ENCODE measurements at places on chromosomes 1 and 21. TPM values are rescaled to one million over a fixed set of nuclear protein-coding genes. Genes with fewer than 3 reads are reported as not detected.

DNA sequence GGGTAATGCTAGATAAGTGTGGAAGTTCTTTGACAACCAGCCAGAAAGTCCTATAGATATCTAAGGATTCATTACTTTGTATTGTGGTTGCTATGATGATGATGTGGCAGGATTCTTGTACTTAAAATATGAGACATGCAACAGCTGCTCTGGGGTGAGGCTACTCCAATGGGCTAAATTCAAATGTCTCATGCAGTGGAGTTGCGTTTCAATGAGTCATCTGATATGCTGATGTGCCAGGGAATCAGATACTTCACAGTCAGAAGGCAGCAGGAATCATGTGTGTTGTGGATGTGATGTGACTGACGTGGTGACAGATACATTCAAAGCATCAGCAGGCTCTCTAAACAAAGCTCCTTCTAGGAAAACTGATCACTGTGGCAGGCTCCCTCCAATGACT lies 66.5 kb downstream of the TSEN15 start:
- no peak for DNase-seq

Gene GPX7
- total RNA-seq, result 9.6 TPM

Gene LCE2A
- not detected for total RNA-seq

DNA sequence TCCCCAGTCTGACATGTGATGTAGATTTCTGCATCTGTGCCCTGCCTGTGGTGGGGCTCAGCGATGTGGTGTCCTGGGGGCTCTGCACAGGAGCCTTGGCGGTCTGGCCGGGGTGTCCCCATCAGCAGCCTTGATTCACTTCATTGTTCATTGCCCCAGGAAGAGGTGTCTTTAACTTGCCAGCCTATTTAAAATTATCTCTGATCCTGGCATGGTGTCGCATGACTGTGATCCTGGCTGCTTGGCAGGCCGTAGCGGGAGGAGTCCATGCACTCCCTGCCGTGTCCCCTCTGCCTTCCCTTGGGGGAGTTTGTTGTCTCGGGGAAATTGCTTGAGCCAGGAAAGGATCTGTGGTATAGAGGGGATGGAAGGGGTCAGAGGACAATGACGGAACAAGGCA lies 59.9 kb downstream of the TRIM11 start:
- no peak for DNase-seq

Gene NR5A2
- total RNA-seq, result 2.1 TPM

DNA sequence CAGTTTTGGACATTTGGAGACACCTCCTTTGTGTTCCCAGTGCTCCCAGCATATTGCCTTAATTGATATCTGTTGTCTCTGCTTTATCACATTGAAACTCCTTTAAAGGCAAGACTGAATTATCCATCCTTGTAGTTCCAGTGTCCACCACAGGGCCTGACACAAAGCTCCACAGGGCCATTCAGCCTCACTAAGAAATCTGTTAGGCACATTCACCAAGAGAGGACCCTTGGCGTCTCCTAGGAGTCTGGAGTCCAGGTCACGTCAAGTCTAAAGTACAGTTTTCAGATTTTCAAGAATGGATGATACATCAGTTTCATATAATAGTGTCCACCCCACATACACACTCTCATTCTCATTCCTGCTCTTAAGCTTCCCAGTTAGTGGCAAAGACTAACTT lies 4.8 kb downstream of the ACP6 start:
- DNase-seq, result no peak

Gene AMIGO1
- total RNA-seq, result 9.3 TPM

- no peak for DNase-seq
Observed at GRCh38 chr1:73026114-73026513, 743.8 kb upstream of the NEGR1 start.

- no peak for DNase-seq
Observed at GRCh38 chr1:21278860-21279845, 11.1 kb downstream of the ECE1 start.

Gene ATP1A2
- 10.2 TPM for total RNA-seq

- no peak for DNase-seq
Observed at GRCh38 chr1:33228935-33229487, 27.3 kb upstream of the ZNF362 start.

Gene RNF207
- total RNA-seq, result 46.9 TPM

DNA sequence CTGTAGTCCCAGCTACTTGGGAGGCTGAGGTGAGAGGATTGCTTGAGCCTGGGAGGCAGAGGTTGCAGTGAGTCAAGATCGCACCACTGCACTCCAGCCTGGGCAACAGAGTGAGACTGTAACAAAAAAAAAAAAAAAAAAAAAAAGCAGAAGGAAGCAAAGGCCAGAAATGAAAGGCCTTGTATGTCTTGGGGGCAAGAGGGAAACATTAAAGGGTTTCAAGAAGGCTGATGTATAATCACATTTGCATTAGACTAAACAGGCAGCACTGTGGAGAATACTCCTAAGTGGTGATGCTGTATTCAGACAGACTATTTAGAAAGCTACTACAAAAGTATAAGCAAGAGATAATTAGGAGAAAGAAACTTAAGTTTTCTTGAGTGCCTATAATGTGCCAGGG lies 10.4 kb downstream of the ANP32E start:
- DNase-seq, result no peak

Gene GREM2
- 0.76 TPM for total RNA-seq

DNA sequence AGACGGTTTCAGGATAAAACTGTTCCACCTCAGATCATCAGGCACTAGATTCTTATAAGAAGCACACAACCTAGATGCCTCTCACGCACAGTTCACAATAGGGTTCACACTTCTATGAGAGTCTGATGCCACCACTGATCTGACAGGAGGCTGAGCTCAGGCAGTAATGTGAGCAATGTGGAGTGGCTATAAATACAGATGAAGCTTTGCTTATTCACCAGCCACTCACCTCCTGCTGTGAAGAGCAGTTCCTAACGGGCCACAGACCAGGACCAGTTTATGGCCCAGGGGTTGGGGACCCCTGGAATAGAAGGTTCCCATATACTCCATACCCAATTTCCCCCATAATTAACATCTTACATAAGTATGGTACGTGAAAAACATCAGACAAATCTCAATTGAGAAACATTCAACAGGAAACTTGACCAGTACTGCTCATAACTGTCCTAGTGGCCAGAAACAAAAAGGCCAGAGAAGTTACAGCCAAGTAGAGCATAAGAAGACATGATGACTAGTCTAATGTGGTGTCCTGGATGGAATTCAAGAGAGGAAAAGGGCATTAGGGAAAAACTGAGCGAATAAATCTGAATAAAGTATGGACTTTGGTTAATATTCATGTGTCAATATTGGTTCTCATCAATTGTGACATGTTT lies 24.7 kb upstream of the IGSF5 start:
- no peak for DNase-seq

Gene DOP1B
- total RNA-seq, result 17.0 TPM

- peak; percentile 83 for DNase-seq
Observed at GRCh38 chr1:19468397-19468956, 16.9 kb downstream of the CAPZB start.

Gene CFAP410
- 34.4 TPM for total RNA-seq

DNA sequence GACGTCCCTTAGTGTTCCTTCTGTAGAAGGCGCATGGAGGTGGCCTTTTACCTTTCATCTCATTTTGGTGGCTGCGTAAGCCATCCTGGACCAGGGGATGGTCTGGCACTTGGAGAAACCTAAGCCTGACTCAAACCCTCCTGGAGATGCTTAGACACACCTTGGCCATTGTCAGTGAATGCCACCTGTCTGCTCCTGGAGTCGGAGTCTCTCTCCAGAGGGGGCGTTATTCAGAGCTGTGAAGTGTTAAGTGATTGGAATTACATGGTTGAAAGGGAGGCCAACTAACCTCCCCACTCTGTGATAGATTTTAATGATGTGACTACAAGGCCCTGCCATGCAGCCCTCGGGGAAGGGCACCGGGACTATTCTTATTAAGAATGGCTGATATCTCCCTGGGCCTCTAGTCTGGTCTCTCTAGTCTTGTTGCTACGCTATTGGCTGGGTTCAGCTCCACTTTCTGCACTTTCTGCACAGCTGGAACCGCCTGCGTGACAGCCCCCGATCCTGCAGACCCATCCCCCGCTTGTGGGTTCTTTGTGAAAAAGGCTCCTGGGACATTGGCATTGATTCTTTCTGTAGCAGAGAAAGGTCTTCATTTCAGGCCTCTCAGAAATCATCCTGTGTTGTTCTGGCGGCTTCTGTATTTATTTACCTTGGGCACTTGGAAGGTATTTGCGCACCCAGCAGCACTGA lies 4.2 kb downstream of the RASSF5 start:
- DNase-seq, result no peak

- no peak for DNase-seq
Observed at GRCh38 chr21:37695111-37695510, 221.1 kb downstream of the KCNJ6 start.

DNA sequence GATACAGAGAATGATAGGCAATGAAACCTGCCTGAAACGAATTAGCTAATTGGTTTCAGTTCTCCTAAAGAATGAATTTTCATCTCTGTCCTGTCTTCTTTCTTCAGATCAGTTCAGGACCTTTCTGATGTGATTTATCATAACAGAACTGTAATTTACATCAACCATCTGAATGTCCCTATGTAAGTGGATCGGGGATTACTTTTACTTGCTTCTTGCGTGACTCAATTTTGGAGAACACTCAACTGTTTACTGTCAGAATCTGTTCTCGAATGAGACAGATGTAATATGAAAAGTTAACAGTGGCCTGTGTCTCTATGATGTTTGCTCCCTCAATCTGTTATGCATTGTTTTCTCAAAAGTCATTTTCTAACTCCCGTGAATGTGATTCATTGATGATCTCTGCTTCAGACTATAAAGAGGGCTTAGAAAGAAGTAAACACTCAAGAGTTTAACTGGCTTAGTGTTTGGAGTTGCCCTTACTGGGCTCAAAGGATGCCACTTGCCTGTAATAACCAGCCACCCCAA lies 111.0 kb downstream of the GABPA start:
- no peak for DNase-seq

GRCh38 chr1:56709269-56709880 lies 64.3 kb downstream of the PRKAA2 start:
- no peak for DNase-seq

Gene RGS4
- total RNA-seq, result not detected

GRCh38 chr1:37038227-37039093 lies 4.1 kb upstream of the GRIK3 start:
- DNase-seq, result no peak

DNA sequence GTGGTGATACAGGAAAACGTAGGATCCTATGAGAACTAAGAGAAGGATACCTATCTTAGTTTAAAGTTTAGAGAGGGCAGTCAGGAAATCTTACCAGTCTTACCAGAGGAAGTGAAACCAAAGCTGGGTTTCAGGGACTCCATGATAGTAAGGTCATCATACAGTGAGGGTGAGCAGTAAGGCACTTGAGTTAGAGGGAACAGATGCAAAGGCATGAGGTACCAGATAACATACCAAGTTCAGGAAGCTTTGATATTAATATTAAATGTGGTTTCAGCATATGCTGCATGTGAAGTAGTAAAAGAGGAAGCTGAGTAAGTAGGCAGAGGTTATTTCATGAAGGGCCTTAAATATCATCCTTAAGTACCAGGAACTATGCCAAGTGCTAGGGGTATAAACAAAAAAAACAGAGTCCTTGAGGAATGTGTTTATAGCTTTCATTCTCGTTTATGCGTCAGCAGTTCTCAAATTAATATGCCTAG lies 16.9 kb downstream of the ATG4C start:
- no peak for DNase-seq

Gene ADORA1
- 0.20 TPM for total RNA-seq

- DNase-seq, result no peak
Observed at GRCh38 chr1:53270107-53270506, 31.8 kb upstream of the MAGOH start.

DNA sequence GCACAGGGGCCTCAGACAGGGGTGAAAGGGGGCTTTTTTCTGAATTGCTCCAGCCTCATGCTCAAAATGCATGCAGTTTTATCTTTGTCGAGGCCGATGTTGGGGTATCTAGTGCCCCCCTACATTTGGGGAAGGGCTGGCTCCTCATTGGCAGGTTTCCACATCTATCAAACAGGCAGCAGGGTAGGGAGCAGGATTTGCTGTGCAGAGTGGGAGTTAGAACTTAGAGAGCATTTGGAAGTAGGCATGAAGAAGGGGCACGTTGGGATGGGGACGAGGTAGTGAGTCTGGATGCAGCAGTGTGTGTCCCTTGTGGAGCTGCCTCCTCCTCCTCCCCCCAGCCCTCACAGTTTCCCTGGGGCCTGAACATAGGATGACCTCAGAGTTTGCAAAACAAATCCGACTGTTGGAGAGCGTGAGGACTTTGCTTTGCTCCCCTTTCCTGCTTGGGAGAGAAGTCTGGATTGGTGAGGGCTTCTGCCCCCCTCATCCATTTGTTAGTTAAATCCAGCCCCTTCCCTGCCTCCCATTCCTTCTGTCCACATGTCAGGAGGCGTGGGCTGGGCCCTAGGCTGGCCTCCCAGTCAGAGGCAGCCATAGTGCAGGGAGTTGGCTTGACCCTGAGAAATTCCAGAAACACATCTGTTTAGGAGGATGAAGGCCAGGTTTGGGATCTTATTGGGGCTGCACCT lies 36.9 kb upstream of the GPR37L1 start:
- no peak for DNase-seq

Gene ATP6V1G3
- total RNA-seq, result not detected

Data from upper lobe of left lung (tissue), 6 donors.